Immature natural killer cell (primary cell): ENCODE measurements at places on chromosomes 16 and 17. TPM values are rescaled to one million over a fixed set of nuclear protein-coding genes. Genes with fewer than 3 reads are reported as not detected.

Gene KRT25
- not detected for polyA plus RNA-seq

Gene MLKL
- 13.8 TPM for polyA plus RNA-seq

Gene CTRB1
- polyA plus RNA-seq, result not detected

Gene KRT14
- not detected for polyA plus RNA-seq

Gene TIMP2
- polyA plus RNA-seq, result 0.26 TPM

Gene SLC38A8
- not detected for polyA plus RNA-seq

Gene CCL8
- not detected for polyA plus RNA-seq

Gene EFNB3
- not detected for polyA plus RNA-seq

Gene CRYM
- not detected for polyA plus RNA-seq

Gene TGFB1I1
- polyA plus RNA-seq, result 0.53 TPM

Gene KCNH6
- polyA plus RNA-seq, result not detected

Gene HOXB6
- not detected for polyA plus RNA-seq

Gene IL21R
- 59.7 TPM for polyA plus RNA-seq

Gene ST6GALNAC2
- polyA plus RNA-seq, result 0.24 TPM

Gene CALB2
- polyA plus RNA-seq, result not detected

Gene GPR179
- polyA plus RNA-seq, result not detected

Gene IGFBP4
- polyA plus RNA-seq, result 22.3 TPM

Gene PLA2G10
- polyA plus RNA-seq, result not detected

Gene XYLT1
- 6.2 TPM for polyA plus RNA-seq

Gene ZNF629
- 0.16 TPM for polyA plus RNA-seq

Gene CEMP1
- 3.0 TPM for polyA plus RNA-seq

Gene PITPNM3
- polyA plus RNA-seq, result 0.02 TPM

Gene OR2C1
- polyA plus RNA-seq, result not detected

Gene PMFBP1
- polyA plus RNA-seq, result not detected

Gene CCDC40
- polyA plus RNA-seq, result not detected

Gene ITGB3
- 1.1 TPM for polyA plus RNA-seq

Gene CD7
- polyA plus RNA-seq, result 278 TPM
